ENCODE measurements at places on chromosomes 6 and 20. TPM values are rescaled to one million over a fixed set of nuclear protein-coding genes. Genes with fewer than 3 reads are reported as not detected.

Gene MRAP2
- total RNA-seq, result 2.5 TPM

Gene COL19A1
- total RNA-seq, result 2.2 TPM

Gene PLAGL2
- 2.2 TPM for total RNA-seq

Gene SEMG1
- not detected for total RNA-seq

Gene GSTA3
- total RNA-seq, result not detected

Gene UST
- 30.0 TPM for total RNA-seq

Gene PLA2G7
- total RNA-seq, result 1.5 TPM

Gene TSBP1
- total RNA-seq, result not detected

Gene UBD
- 0.25 TPM for total RNA-seq

Gene ZC2HC1B
- not detected for total RNA-seq

Gene ATRN
- total RNA-seq, result 58.3 TPM

Gene BTN2A1
- 11.1 TPM for total RNA-seq

Gene SCAF8
- 63.9 TPM for total RNA-seq

Gene SMIM28
- total RNA-seq, result not detected

Gene TRAPPC3L
- under 0.01 TPM for total RNA-seq

Gene C6orf163
- total RNA-seq, result 6.4 TPM

Gene RFX6
- not detected for total RNA-seq

Gene SLC2A10
- 5.4 TPM for total RNA-seq

Gene FNDC11
- total RNA-seq, result 4.4 TPM

Gene WFDC10B
- total RNA-seq, result not detected

Gene FAM120B
- 36.4 TPM for total RNA-seq

Gene TEAD3
- total RNA-seq, result 0.74 TPM

Gene C20orf144
- total RNA-seq, result not detected

Gene IPCEF1
- 10.1 TPM for total RNA-seq

Gene PKIB
- total RNA-seq, result 2.0 TPM

Gene POM121L2
- not detected for total RNA-seq

Gene CALHM6
- 3.9 TPM for total RNA-seq

Gene SUPT3H
- 25.1 TPM for total RNA-seq

Gene ENPP4
- total RNA-seq, result 22.1 TPM

Gene SIRPG
- total RNA-seq, result not detected

Gene ZSCAN31
- 9.6 TPM for total RNA-seq

Gene PNISR
- total RNA-seq, result 85.8 TPM

Gene RNASET2
- total RNA-seq, result 17.7 TPM

Gene PRL
- not detected for total RNA-seq

Gene MUC22
- total RNA-seq, result not detected

Gene VSX1
- total RNA-seq, result under 0.01 TPM

Gene FOXC1
- 6.9 TPM for total RNA-seq

Gene KCNK15
- total RNA-seq, result not detected

Gene ZNF391
- 2.5 TPM for total RNA-seq

Gene SIRPB1
- not detected for total RNA-seq

Gene ZSCAN12
- 15.2 TPM for total RNA-seq

Gene SLC4A11
- under 0.01 TPM for total RNA-seq

Gene JPH2
- total RNA-seq, result under 0.01 TPM

Gene VARS1
- 41.1 TPM for total RNA-seq

Data from temporal lobe (tissue), 4 donors.